Stimulated activated CD8-positive, alpha-beta memory T cell treated with anti-CD3 and anti-CD28 coated beads, Interleukin-4, amount 100 ng/mL, for 48 hours (primary cell): ENCODE measurements at places on chromosomes 6 and 20.

DNA sequence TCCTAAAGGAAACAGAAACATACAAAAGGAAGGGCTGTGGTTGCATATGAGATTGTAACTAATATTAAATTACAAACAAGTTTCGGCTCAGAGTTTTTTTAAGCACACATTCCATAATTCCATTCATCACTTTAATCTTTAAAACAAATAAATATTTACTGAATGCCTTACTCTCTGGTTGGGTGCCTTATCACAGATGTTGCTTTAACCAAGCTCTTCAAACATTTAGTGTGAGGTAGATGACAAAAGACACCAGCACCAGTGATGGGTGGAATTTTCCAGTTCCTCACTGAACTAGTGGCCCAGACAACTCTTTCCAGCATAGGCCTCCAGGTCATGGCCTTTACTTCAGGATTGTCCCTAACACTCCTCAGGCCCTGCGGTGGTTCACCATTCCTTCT is 58.7 kb downstream of the ARHGAP18 start:
- no peak for DNase-seq

- no peak for DNase-seq
Measured at GRCh38 chr6:122246906-122247658, 152.4 kb upstream of the HSF2 start.

- DNase-seq: no peak
Measured at GRCh38 chr20:14234666-14235295, 102.6 kb downstream of the FLRT3 start.

DNA sequence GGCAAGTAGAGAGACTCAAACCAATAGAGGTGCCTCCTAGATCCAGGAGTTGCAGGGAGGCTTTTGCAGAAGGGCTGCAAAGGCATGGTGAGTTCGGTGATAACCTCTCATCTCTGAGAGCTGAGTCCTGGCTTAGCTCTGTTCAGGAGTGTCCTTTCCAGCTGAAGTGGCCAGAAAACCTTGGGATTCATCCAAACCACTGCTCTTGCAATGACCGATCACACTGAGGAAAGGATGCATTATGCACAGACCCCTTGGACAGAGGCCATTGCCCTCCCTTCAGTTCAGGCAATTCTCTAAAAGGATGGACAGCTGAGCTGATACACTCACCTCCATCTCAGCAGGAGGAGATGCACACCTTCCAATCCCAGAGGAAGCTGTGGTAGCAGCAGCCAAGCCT is 158.8 kb upstream of the ENPP5 start:
- DNase-seq: no peak

GRCh38 chr20:43983359-43983758 is 68.7 kb downstream of the TOX2 start:
- DNase-seq: peak; percentile 77
